Foreskin fibroblast (primary cell): ENCODE measurements at places on chromosomes 6 and 20.
A peak's percentile ranks its signal among the peaks of the same experiment; 100 is the strongest.

- DNase-seq = no peak
These were observed 240.0 kb downstream of the ANKRD60 start for GRCh38 chr20:57988422-57988821.

- DNase-seq = no peak
These were observed 828 bp downstream of the HCK start for GRCh38 chr20:32052778-32053362.

DNA sequence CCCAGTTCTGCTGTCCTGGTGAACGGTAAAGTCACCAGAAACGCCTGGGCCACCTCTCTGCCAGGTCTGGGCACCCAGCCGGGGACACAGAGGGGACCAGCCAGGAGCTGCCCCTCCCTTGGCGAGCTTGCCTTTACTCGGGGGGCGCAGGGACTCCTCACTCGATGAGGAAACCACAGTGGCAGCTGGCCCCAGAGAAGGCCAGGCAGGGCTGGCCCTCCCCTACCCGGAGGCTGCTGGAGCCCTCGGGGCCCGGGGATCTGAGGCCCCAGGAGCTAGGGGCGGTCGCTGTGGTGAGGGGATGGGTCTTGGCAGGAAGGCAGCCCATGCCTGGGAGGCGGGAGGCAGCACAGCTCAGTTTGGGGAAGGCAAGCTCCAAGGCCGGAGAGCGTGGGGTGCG is 80.4 kb upstream of the SLCO4A1 start:
- DNase-seq = no peak

DNA sequence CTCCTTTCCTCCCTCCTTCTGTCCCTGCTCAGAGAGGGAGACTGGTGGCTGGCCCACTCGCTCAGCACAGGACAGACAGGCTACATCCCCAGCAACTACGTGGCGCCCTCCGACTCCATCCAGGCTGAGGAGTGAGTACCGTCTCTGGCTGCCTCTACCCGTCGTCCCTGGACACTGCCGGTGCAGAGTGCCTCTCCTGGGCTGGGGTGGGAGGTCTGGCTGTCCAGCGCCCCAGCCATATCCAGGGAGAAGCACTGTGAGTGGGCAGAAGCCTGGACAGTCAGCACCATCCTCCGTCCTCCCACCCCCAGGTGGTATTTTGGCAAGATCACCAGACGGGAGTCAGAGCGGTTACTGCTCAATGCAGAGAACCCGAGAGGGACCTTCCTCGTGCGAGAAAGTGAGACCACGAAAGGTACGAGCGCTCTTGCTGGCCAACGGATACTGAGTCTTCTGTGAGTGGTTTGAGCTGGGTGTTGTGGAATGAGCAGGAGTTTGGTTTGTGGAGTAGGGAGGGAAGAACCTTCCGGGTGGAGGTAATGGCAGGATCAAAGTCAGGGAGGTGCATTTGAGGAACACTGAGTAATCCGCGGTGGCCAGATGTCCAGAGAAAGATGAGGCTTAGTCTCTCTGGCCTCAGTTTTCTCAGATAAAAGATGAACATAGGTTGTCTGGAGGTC is 48.1 kb downstream of the SRC start:
- no peak for DNase-seq

GRCh38 chr6:150738092-150738629 is 127.3 kb upstream of the MTHFD1L start:
- DNase-seq = no peak

DNA sequence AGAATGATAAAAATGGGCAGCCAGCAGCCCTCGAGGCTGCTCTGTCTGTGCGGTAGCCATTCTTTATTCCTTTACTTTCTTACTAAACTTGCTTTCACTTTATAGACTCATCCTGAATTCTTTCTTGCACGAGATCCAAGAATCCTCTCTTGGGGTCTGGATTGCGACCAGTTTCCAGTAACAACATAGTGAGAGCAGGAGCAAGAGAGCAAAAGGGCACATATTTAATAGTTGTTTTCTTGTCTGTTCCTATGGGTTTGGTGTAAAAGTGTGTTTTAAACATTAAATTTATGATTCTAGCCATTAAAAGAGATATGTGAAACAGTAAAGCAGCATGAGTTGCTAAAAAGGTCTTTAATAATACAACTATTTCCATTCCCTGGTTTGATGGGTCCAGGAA is 78.8 kb upstream of the OPRM1 start:
- no peak for DNase-seq

GRCh38 chr6:142075516-142076101 is 57.1 kb upstream of the GJE1 start:
- DNase-seq = no peak

DNA sequence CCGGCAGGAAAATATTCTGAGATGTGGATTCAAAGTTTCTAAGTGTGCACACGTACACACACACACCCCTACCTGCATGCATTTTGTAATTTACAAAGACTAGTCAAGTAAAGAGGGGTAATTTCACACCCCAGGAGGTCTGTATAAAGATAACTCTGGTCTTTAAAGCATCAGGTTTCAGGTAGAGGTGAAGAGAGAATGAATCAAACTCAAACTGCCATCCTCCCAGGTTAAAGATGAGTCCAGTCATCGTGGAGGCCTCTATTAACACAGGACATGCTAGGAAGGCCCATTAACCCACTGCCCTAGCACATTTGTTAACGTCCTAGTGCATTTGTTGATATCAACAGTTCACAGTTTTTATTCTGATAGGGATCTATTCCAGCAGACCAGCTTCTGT is 3.5 kb upstream of the HLA-DRA start:
- DNase-seq = no peak

- no peak for DNase-seq
These were observed 31.5 kb downstream of the THBS2 start for GRCh38 chr6:169222126-169222525.

- no peak for DNase-seq
These were observed 86.5 kb downstream of the FAM120B start for GRCh38 chr6:170393033-170393432.

GRCh38 chr6:8743170-8743745 is 307.9 kb upstream of the SLC35B3 start:
- no peak for DNase-seq

DNA sequence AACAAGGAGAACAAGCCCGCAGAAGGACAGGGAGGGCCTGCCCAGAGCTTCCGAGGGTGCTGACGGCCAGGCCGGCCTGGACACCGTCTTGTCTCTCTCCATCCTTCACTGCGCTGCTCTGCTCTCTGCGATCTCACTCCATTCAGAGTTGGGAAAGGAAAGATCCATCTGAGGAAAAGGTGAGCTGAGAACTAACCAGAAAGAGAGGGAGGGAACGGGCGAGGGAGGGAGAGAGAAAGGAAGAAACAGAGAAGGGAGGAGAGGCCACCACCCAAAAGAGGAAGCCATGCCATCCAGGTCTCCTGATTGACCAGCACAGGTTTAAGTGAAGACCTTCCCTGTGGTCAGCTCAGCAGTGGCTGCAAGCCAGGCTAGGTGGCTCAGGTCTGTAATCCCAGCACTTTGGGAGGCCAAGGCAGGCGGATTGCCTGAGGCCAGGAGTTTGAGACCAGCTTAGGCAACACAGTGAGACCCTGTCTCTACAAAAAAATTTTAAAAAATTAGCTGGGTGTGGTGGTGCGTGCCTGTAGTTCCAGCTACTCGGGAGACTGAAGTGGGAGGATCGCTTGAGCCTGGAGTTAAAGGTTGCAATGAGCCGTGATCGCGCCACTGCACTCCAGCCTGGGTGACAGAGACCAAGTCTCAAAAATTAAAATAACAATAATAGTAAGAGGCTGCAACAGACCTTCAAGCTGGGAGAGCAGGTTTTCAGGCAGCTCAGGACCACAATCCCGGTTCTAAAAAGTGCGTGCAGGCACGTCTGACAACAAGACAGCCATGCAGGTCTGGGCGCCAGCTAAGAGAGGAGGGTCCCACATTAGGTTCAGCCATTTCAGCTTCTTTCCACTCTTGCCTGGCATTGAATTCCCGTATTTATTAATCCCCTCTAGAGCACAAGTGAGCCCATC is 34.2 kb upstream of the DLGAP4 start:
- no peak for DNase-seq

GRCh38 chr6:135901774-135902524 is 50.4 kb downstream of the PDE7B start:
- peak; percentile 77 for DNase-seq

- no peak for DNase-seq
These were observed 23.4 kb upstream of the RNF144B start for GRCh38 chr6:18363746-18364145.

DNA sequence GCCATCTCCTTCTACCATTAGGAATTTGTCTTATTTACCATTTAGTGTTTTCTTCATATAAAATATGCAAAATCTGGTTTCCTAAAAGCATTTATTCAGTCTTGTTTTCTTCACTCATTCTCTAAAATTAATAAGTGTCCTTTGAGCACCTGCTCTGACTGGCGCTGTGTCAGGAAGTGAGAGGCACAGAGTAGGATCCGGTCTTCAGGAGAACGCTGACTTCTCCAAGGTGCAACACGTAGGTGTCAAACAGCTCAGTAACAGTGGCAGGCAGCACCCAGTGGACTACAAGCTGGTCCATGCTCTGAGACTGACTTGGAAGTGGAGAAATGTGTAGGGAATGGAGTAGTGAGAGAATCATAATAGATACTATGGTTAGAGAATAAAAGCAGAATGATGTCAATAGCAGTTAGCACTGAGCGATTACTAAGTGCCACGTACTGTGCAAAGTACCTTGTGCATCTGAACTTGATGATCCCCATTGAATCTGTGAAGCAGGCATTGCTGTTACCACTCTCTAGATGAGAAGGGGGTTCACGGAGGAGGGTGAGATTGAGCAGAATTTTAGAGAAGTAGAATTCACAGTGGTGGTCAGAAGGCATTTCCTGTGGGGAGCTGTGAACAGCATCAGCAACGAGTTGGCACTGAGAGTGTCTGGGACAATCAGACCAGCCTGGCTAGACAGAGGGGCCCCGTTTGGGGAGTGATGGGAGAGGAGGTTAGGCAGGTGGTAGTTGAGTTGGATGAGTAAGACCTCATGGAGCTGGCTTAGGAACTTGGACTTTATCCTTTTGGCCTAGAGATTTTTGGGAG is 569.8 kb downstream of the QKI start:
- no peak for DNase-seq

- DNase-seq = no peak
These were observed 99.3 kb downstream of the AIG1 start for GRCh38 chr6:143160015-143160414.

DNA sequence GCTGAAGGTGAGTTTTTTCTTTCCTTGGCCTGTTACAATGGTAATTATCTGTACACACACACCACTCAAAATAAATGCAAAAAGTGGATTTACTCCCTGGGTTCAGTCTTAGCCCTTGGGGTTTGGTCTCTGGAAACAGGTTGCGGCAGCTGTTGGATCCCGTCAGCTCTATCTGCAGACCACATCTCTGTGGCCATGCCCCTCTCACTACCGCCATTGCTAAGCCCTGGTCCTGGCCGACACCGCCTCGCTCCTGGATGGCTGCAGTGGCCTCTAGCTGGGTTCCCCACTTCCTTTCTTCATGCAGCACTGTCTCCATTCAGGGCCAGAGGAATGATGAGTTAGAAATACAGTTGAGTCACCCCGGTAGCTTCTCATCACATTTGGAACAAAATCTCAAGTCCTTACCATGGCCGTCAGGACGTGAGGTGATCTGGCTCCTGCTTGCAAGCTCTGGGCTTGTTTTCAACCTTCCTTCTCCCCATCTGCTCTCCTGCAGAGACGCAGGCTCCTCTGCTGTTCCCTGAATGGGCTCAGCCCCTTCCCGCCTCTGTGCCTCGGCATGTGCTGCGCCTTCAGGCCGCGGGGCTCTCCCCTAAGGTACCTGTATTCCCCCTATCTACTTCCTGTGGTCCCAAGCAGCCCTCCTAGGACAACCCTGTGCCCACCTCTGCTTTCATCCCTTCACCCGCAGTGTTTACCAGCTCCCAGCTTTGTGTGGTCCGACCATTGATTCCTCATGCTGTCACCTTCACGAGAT is 38.0 kb downstream of the EFCAB8 start:
- no peak for DNase-seq

DNA sequence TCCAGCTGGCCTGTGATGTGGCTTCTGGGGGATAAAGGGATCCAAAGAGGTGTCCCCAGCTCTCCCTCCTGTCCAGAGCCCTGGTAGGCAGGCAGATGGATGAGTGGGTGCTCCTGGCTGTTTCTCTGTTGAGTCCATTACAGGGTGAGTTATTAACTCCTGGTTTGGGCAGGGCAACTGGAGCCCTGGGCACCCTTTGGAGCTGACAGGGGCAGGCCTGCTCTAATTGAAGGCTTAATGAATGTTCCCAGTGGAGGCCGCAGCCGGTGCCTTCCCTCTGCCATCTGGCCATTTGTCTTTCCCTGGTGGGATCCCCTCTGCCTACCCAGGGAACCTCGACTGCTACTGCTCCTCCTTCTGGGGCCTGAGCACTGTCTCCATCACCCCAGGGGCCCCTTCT is 44.7 kb upstream of the MLN start:
- no peak for DNase-seq

- no peak for DNase-seq
These were observed 165.1 kb upstream of the LAMP5 start for GRCh38 chr20:9349249-9349648.

DNA sequence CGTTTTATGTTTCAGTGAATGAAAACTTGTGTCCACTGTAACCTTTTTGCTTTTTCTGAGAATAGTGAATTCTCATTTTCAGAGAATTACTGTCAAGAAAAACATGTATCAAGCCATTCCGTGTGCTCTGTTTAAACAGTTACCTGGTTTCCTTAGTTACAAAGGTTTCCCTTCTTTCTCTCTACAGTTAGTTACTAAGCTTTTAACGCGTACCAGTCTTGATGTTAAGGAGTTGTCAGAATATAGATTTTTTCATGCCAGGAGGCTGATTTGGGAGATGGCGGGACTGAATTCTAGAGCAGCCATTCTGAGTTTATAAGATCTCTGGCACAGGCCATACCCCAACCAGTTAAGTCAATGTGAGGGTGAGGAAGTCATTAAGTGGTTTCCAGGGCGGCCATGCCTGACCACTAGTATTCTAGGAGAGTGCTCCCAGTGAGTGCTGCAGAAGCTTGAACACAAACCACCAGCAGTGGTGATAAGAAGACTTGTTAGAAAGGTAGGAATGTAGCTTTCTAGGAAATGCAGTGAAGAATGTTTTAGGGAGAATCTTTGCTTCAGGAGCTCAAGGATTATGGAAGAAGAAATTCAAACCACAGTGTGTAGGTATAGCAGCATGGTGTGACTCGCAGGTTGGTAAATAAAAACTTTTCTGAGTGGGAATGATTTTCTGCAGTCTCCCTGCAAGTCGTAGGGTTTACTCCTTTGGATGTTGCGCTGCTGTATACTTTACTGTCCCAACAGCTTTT is 112.9 kb downstream of the JARID2 start:
- DNase-seq = no peak

DNA sequence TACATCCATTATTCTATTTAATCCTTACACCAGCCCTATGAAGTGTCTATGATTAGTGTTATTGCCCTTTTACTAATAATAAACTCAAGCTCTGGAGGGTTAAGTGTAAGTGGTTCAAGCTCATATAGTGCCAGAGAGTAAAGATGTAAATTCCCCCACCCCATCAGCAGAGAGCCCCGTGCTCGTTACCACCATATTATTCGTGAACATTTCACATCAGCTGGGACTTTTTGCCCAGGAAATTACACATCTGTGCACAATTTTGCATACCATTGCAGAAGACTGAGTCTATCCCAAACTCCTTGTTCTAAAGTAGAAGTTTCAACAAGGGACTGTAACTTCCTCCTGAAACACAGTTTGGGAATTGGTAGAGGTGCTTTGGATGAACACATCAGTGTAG is 220.1 kb downstream of the BCAS1 start:
- no peak for DNase-seq
